ENCODE measurements at places on chromosomes 2 and 18. TPM values are rescaled to one million over a fixed set of nuclear protein-coding genes. Genes with fewer than 3 reads are reported as not detected.
A peak's percentile ranks its signal among the peaks of the same experiment; 100 is the strongest.

- no peaks in the 10 kb centered on the region for H3K27me3 ChIP-seq
- H3K4me3 ChIP-seq, result no peak overlapping the region
- no peaks in the 10 kb centered on the region for H3K4me1 ChIP-seq
Observed at GRCh38 chr2:64300066-64300465, 153.9 kb upstream of the LGALSL start.

DNA sequence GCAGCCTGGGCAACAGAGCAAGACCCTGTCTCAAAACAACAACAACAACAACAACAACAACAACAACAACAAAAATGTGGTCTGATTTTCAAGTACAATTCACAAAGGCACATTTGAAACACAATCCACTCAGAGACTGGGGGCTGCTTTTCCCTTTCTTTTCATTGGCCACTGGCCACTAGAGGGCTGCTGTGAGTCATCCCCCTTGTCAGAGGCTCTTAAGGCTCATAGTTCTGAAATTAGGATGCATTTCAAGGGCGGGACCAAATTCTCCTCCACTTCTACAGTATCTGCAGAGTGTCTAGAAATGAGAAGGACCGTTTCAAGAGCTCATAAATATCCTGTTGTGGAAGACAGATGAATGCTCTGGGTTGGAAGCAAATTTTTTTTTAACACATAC, 285.4 kb downstream of the NRXN1 start:
- no peak for DNase-seq
- H3K36me3 ChIP-seq, result no peaks in the 10 kb centered on the region
- H3K27me3 ChIP-seq, result no peaks in the 10 kb centered on the region
- no peak overlapping the region for H3K27ac ChIP-seq

- no peaks in the 10 kb centered on the region for H3K27me3 ChIP-seq
- no peaks in the 10 kb centered on the region for H3K4me1 ChIP-seq
- no peak for DNase-seq
- H3K27ac ChIP-seq, result no peak overlapping the region
- H3K36me3 ChIP-seq, result no peaks in the 10 kb centered on the region
Observed at GRCh38 chr2:212520340-212520739, 18.3 kb downstream of the ERBB4 start.

GRCh38 chr2:203826704-203827103, 40.9 kb upstream of the CTLA4 start:
- H3K27me3 ChIP-seq, result no peaks in the 10 kb centered on the region
- no peaks in the 10 kb centered on the region for H3K36me3 ChIP-seq
- H3K27ac ChIP-seq, result no peak overlapping the region
- H3K4me3 ChIP-seq, result no peak overlapping the region

DNA sequence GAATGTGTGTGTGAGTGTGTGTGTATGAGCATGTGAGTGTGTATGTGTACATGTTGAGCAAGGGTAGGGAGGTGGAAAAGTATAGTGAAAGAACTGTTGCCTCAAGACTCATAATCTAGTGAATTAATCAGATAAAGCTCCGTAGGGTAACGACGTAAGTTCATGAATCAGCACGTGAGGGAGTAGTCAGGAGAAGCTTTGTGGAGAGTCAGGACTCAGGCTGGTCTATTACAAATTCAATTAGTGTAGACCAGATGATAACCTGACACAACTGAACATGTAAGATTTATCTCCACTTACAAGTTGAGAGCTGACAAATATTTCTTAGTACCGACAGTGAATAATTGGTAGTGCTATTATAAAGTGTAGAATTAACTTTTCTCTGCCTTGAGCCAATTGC, 194.5 kb downstream of the RAD51AP2 start:
- H3K27me3 ChIP-seq, result no peaks in the 10 kb centered on the region
- no peak overlapping the region for H3K27ac ChIP-seq
- no peak for DNase-seq

GRCh38 chr2:97849881-97850528, 136.6 kb downstream of the ZAP70 start:
- no peak for DNase-seq
- H3K4me3 ChIP-seq, result no peak overlapping the region
- peaks cover 4% of the 10 kb centered on the region for H3K4me1 ChIP-seq
- no peaks in the 10 kb centered on the region for H3K27me3 ChIP-seq

GRCh38 chr18:35041815-35042387, 688 bp downstream of the MAPRE2 start:
- peak overlapping the region; percentile 98 for H3K27ac ChIP-seq
- H3K36me3 ChIP-seq, result no peaks in the 10 kb centered on the region

DNA sequence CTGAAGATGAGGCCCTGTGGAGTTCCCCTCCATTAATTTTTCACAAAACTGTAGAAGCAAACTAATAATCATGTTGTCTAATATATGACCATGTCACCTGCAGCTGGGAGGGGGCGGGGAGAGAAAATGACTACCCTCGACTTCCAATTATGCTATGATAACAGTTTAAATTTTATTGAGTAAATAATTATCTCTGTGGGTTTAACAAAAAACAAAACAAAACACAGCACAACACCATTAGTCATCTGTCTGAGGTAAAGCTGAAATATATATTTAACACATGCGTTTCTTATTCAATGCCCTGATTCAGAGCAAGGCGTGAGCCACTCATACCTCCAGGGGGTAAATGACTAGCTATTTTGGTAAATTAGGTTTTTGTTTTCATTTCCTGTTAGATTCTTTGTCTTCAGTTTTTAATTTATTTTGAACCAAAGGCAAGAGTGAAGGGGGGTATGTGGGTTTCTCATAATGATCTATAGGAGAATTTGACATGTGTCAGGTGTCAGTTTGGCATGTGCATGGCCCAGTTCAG, 77.4 kb upstream of the ZCCHC2 start:
- no peaks in the 10 kb centered on the region for H3K4me1 ChIP-seq
- H3K27me3 ChIP-seq, result peaks cover 2% of the 10 kb centered on the region
- H3K27ac ChIP-seq, result no peak overlapping the region
- no peak overlapping the region for H3K4me3 ChIP-seq
- H3K36me3 ChIP-seq, result no peaks in the 10 kb centered on the region

- H3K27ac ChIP-seq, result no peak overlapping the region
- DNase-seq, result no peak
- H3K36me3 ChIP-seq, result no peaks in the 10 kb centered on the region
- no peaks in the 10 kb centered on the region for H3K27me3 ChIP-seq
- no peak overlapping the region for H3K4me3 ChIP-seq
Observed at GRCh38 chr2:191666732-191667131, 11.2 kb upstream of the NABP1 start.

GRCh38 chr2:230166557-230167170, 53.1 kb downstream of the SP110 start:
- H3K4me1 ChIP-seq, result peaks cover 3% of the 10 kb centered on the region
- H3K36me3 ChIP-seq, result peaks cover 40% of the 10 kb centered on the region
- no peak overlapping the region for H3K27ac ChIP-seq
- DNase-seq, result no peak
- no peaks in the 10 kb centered on the region for H3K27me3 ChIP-seq
- no peak overlapping the region for H3K4me3 ChIP-seq

DNA sequence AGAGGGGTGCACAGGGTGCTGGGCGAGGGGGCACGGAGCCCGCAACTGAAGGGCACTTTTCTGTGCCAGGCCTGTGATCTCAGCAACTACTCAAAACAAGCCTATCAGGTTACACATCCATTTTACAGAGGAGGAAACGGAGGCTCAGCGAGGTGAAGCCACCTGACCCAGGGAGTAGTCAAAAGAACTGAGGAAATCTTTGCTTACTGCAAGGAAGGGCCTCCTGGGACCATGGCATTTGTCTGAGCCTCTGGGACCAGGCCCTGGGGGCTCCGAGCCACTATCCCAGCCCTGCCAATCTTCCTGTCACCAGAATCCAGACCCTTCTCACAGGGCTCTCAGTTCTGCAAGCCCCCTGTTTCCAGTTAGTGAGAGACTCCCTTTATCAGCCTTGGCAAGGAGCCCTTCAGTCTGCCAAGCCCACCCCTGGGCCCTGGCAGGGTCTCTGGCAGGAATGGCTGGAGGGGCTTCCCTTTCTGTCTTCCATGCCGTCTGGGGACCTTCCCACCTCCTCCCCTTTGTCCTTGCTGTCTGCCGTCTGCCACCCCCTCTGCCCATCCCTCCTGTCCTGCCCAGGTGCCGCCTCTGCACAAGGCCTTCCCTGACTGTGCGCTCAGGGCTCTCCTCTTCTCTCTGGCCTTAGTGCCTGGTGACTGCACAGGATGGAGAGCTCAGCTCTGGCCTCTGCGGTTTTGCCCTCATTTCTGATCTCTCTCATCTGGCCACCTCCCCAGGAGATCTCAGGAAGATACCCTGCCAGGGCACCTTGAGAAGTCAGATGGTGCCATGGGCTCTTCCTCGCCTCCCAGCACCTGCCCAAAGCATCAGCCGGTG, 194.7 kb upstream of the GLI2 start:
- H3K36me3 ChIP-seq, result no peaks in the 10 kb centered on the region
- no peaks in the 10 kb centered on the region for H3K27me3 ChIP-seq
- H3K4me1 ChIP-seq, result no peaks in the 10 kb centered on the region
- no peak overlapping the region for H3K27ac ChIP-seq

DNA sequence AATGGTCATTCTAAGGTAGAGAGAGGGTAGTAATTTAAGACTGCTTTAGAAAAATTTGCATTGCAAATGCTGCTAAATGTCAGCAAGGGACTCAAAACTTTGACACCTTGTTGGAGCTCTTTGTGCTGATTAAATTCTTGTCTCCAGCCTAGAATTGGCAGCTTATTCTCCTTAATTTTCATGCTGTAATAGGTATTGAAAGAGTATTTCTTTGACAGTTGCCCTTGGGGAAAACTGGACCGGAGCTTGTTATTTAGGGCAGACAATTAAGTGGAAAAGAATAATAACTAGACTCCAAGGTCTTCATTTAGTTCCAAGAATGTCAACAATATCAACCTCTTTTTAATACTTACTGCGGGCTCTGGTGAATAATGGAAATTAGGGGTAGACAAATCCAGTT, 264.0 kb downstream of the TPGS2 start:
- peaks cover 10% of the 10 kb centered on the region for H3K27me3 ChIP-seq
- H3K4me1 ChIP-seq, result no peaks in the 10 kb centered on the region
- no peak overlapping the region for H3K27ac ChIP-seq
- no peak overlapping the region for H3K4me3 ChIP-seq
- H3K36me3 ChIP-seq, result no peaks in the 10 kb centered on the region
- no peak for DNase-seq

DNA sequence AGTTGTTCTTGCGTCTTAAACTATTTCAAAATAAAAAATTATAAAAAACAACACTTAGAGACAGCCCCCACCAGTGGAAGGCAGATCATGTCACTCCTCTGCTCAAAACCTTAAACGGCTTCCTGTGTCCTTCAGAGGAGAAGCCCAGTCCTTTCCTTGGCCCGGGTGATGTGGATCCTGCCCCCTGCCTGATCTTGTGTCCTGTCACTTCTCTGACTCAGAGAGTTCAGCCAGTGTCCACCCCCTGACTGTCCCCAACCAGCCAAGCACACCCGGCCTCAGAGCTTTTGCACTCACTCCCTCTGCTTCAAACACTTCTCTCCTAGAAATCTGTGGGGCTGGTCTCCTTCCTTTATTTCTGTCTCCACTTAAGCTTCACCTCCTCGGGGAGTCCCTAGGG, 35.4 kb downstream of the TOGARAM2 start:
- H3K27me3 ChIP-seq, result no peaks in the 10 kb centered on the region
- H3K27ac ChIP-seq, result peak overlapping the region; percentile 96
- no peak overlapping the region for H3K4me3 ChIP-seq

- H3K4me1 ChIP-seq, result no peaks in the 10 kb centered on the region
- H3K36me3 ChIP-seq, result no peaks in the 10 kb centered on the region
Observed at GRCh38 chr2:190137561-190137960, 75.0 kb upstream of the MSTN start.

- no peak for DNase-seq
- H3K27me3 ChIP-seq, result no peaks in the 10 kb centered on the region
- H3K4me3 ChIP-seq, result no peak overlapping the region
- no peak overlapping the region for H3K27ac ChIP-seq
- H3K4me1 ChIP-seq, result no peaks in the 10 kb centered on the region
Observed at GRCh38 chr2:144446136-144446535, 73.8 kb downstream of the ZEB2 start.

DNA sequence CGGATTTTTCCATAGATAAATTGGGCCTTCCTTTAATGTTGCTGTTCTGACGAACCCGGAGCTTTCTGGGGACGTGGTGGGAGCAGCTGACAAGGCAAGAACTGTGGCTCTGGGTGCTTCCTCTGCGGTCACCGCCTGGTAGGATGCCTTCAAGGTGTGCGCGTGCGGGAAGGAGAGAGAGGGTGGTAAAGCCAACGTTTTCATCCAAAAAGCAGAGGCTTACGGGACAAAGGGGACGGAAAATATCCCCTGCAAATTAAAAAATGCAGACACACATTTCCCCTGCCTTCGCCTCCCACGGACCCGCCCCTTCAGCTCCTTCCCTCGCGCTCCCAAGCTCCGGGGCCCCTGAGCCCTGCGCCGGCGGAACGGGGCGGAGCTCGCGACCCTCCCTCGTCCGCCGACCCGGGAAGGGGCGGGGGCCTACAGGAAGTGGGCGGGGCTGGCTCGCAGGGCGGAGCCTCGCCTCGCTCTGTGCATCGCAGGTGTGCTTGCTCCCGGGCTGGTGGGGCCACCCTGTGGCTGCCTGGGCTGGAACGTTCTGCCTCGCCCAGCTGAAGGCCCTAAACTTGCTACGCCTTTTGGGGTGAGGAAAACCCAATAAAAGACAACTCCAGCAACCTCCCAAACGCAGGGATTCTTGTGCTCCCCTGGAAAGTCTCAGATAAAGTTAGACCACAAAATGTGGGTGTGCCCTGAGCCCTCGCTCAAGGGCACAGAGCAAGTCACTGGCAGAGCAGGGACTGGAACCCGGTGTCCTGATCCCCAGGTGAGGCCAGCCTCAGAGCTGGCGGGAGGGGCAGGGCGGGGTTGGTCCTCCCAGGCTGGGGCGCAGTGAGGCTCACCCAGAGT, 25.4 kb upstream of the SLC66A3 start:
- peak; percentile 79 for DNase-seq
- peak overlapping the region; percentile 59 for H3K27ac ChIP-seq
- H3K4me1 ChIP-seq, result peaks cover 10% of the 10 kb centered on the region
- no peaks in the 10 kb centered on the region for H3K36me3 ChIP-seq
- H3K27me3 ChIP-seq, result no peaks in the 10 kb centered on the region
- H3K4me3 ChIP-seq, result peak overlapping the region; percentile 50

DNA sequence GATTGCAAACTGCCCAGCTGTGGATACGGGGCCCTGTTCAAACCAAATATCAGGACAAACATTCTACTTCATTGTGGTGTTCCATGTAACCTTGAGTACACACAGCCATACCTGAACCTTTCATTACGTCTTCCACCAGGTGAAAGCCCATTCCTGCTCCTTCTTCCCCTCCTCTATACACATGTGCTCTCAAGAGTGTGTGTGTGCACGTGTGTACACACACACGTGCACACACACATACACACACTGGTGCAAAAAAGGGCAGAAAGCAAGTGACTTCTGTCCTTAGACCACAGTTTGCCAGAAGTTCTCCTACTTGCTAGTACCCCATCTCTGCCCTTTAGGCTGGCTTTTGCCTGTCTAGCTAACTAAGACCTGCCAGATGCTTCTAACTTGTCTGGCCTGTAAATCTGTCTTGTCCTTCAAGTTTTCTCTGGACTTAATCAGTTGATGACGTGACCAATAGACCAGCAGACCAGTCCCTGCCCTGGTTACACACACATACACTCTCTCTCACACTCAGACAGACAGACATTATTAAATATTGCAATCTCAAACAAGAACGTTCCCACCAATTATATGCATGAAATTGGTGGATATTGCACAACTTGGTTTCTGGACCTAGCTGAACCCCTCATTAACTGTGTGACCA, 163.4 kb downstream of the MSH2 start:
- H3K27ac ChIP-seq, result no peak overlapping the region
- H3K4me3 ChIP-seq, result no peak overlapping the region
- H3K4me1 ChIP-seq, result no peaks in the 10 kb centered on the region
- no peak for DNase-seq
- peaks cover 8% of the 10 kb centered on the region for H3K27me3 ChIP-seq

Gene PIEZO2
- total RNA-seq, result 0.28 TPM

Gene IFT172
- total RNA-seq, result 14.6 TPM

Gene FOXI3
- total RNA-seq, result not detected

Gene NCKAP5
- total RNA-seq, result 0.06 TPM

Gene RAB27B
- total RNA-seq, result 3.3 TPM

Gene TRPM8
- not detected for total RNA-seq

Gene BMP10
- total RNA-seq, result not detected

Gene RASGRP3
- 3.8 TPM for total RNA-seq

Gene EFHD1
- 2.3 TPM for total RNA-seq

Gene RGPD5
- total RNA-seq, result 92.5 TPM

Gene DSG4
- total RNA-seq, result not detected
